Activated CD4-positive, alpha-beta T cell treated with anti-CD3 and anti-CD28 coated beads for 36 hours (primary cell): ENCODE measurements at places on chromosomes 1 and 21.

GRCh38 chr1:52032785-52033131 lies 852 bp downstream of the KTI12 start:
- H3K4me1 ChIP-seq: peaks cover 32% of the 10 kb centered on the region
- H3K27ac ChIP-seq: peak overlapping the region; percentile 93
- H3K36me3 ChIP-seq: peaks cover 36% of the 10 kb centered on the region
- peak; percentile 35 for DNase-seq

DNA sequence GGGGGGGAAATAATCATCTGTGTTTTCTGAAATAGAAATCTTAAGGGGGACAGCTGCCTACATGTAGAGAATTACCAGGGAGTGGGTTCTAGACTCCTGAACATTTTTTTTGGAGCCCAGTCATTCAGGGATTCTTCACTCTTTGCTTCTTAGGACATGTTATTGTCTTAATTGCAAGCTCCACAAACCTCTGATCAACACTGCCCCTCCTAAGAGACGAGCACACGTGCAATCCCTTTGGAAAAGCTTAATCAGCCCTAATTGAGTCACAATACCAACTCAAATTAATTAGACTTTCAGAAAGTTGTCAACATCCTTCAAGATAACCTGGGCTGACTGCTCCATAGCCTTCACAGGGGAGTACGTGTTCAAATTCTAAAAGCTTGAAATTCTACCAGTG lies 21.4 kb downstream of the RGS8 start:
- H3K4me3 ChIP-seq: no peak overlapping the region
- no peaks in the 10 kb centered on the region for H3K4me1 ChIP-seq
- no peaks in the 10 kb centered on the region for H3K36me3 ChIP-seq
- DNase-seq: no peak

- no peak overlapping the region for H3K4me3 ChIP-seq
- no peak overlapping the region for H3K27ac ChIP-seq
- no peaks in the 10 kb centered on the region for H3K36me3 ChIP-seq
- DNase-seq: no peak
These were observed 1.8 kb upstream of the OR2T6 start for GRCh38 chr1:248373761-248374160.

DNA sequence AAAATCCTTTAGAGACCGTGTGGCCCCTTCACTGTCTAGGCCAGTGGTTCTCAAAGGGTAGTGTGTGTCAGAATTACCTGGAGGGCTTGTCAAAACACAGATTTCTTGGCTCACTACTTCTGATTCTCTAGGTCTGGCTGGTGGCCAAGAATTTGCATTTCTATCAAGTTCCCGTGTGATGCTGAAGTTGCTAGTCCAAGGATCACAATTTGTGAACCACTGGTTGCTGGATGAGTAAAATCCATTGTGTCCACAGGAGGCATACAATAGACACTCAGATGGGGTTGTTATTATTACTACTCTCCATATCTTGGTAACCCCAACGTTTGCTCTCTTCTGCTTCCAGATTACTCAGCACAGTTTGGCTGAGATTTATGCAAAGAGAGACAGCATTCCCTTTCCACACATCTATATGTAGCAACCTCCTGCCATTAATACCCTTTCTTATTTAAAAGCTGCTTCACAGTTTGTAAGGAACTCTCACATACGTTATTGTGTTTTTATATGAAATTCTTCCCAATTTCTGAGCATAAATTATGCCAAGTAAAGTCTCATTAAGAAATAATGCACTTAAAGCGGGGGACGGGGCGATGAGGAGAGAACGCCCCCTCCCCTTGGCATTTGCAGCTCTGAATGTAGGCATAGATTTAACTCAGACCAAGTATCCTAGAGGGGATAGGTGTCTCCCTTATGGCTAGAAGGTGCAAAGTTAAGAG lies 720 bp upstream of the TMCC2 start:
- H3K4me3 ChIP-seq: peak overlapping the region; percentile 73
- no peak overlapping the region for H3K27ac ChIP-seq
- DNase-seq: no peak
- peaks cover 32% of the 10 kb centered on the region for H3K4me1 ChIP-seq
